ENCODE measurements at places on chromosomes 1 and 21.

- no peak for DNase-seq
Measured at GRCh38 chr21:36698385-36698980, 432 bp upstream of the SIM2 start.

GRCh38 chr1:204602871-204603542 lies 82.5 kb downstream of the LRRN2 start:
- no peak for DNase-seq

GRCh38 chr1:53295726-53296116 lies 32.1 kb downstream of the LRP8 start:
- DNase-seq = no peak

DNA sequence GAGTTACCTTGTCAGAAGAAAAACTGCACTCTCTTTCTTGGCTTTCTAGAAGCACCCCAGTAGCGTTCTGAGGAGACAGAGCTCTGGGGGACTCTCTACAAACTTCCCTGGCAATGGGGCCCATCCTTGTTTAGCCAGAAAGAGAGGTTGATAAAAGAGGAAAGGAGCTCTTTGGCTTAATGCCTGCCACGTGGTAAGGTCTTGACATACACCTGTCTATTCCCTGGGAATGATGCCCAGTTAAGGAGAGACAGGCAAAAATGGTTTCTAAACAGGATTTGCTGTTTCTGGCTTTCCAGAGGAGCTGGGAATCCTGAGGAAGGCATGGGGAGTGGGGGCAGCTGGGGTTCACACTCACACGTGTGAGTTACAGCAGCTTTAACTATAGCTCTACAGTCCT lies 30.2 kb upstream of the IL20 start:
- no peak for DNase-seq

DNA sequence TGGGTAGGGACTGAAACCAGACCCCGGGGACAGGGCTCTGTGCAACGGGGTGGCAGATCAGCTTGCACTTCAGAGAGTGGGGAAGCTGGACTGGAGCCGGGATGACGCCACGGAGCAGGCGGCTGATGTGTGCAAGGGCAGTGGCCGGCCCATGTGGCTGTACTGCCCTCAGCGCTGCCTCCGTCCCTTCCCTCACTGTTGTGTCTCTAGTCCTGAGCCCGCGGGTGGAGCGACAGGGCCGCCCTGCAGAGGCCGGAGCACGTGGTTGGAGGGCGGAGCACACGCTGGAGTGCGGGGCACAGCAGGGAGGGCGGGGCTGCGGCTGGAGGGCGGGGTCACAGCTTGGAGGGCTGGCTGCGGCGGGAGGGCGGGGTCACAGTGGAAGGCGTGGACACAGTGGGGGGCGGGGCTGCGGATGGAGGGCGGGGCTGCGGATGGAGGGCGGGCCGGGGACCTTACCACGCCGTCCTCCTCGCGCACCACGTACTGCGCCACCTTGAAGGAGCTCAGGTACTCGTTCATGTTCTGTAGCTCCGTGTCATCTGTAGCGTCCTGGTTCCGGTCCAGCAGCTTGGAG lies 52.4 kb downstream of the CHD5 start:
- DNase-seq = peak; percentile 96
